Stimulated activated CD4-positive, alpha-beta T cell treated with anti-CD3 and anti-CD28 coated beads, Interleukin-15, amount 100 ng/mL, for 48 hours (primary cell): ENCODE measurements at places on chromosomes 2 and 18.

- no peak for DNase-seq
These were observed 41.8 kb downstream of the CDH7 start for GRCh38 chr18:65792456-65793074.

GRCh38 chr2:239161711-239162140, 239.1 kb downstream of the HDAC4 start:
- DNase-seq = no peak

DNA sequence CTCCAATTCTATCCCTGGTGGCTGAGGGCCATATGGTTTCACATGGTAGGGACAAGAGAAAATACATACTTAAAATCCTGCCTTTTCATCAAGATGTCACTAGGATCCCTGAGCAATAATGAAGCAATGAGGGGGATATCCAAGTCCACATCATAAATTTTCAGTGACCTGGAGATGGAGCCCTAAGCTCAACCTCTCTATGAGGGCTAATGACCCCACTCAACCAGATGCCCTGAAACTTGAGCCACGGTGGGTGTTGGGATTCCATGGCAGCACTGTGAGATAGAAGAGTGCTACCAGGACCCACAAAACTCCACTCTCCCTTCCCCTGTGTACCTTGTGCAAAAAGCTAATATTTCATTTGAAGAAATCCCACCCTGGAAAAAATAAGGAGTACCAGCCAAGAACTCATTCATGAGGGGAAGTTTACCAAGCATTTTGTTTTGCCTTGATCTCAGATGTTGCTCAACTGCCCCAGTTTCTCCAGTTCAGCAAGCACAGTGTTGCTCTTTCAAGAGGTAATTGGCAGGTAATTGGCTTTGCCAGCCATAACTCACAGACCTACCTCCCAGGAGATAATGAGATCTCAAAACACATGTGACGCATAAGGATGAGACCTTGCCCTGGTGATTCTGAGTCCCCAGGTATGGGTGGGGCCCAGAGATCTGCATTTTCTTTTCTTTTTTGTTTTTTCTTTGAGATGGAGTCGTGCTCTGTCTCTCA, 51.0 kb upstream of the TTC39C start:
- no peak for DNase-seq

DNA sequence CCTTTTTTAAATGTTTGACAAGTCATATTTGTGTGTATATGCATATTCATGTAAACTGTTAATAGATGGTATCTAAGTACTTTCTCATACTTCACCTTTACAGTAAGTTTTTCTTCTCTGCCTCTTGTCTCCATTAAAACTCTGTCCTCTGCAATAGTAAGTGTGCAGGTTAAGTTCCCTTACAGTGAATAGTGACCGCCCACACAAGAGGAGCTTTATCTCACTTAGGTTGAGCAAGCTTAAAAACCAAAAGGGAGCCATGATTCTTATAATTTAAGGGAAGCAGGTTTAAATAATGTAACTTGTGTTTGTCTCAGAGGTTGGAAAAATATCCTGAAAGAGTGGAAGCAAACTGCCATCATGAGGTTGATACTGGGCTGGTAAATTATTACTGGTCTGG, 61.3 kb downstream of the MRPS9 start:
- DNase-seq = no peak

GRCh38 chr2:64062840-64063239, 43.6 kb upstream of the VPS54 start:
- DNase-seq = no peak

- DNase-seq = no peak
These were observed 464.1 kb downstream of the TGIF1 start for GRCh38 chr18:3914109-3914508.

GRCh38 chr2:26462100-26462499, 15.8 kb downstream of the OTOF start:
- DNase-seq = no peak

DNA sequence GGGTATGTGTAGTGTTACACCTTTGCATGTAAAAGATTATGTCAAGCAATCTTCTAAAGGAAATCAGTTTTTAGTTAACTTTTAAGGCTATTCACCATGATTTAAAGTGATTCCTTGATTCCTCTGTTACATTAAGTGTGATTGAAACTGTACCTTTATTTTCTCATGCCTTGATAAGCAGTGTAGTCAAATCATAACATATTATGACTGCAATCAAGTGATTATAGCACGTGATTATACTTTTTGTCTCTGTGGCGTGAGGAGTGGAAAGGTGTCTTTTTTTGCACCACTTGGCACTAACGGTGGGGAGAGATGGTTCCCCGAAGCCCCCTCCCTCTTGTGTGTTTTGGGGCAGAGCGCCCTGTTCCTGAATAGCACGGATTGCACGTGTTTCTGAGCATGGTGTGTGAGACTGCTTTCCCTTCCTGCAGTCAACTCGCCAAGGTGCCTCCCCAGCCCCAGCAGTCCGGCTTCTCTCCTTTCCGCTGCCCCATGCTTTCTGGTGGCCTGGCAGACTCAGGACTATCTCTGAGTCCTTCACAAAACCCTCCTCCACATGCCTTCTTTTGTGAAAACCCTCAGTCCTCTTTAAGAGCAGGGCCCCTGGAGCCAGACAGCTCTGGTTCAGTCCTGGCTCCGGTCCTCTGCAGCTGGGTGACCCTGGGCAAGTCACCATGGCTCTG, 68.4 kb downstream of the AGAP1 start:
- no peak for DNase-seq

- no peak for DNase-seq
These were observed 416.1 kb downstream of the ZNF521 start for GRCh38 chr18:24935896-24936295.

- no peak for DNase-seq
These were observed 36.0 kb downstream of the FAM110C start for GRCh38 chr2:10222-10875.
